ENCODE measurements at places on chromosomes 1 and 21.

DNA sequence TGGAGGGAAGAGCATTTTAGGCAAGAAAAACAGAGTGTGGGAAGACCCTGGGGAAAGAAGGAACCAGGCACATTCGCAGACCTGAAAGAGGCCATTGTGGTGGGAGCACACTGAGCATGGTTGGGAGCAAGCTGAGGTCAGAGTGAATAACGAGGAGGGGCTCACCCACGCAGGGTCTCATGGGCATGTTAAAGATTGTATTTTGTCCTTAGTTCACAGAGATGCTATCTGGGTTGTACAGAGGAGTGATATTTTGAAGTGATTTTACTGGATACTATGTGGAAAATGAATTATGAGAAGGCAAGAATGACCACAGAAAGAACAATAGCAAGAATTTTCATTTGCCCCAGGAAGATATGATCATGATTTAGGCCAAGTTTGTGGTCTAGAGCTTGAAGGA, 578.3 kb upstream of the NR5A2 start:
- no peak for DNase-seq

- peak; percentile 87 for DNase-seq
Measured at GRCh38 chr1:4652631-4653327, 1.6 kb upstream of the AJAP1 start.

GRCh38 chr1:45820788-45821187, 17.4 kb downstream of the MAST2 start:
- DNase-seq = no peak

GRCh38 chr1:39142401-39143060, 62.0 kb upstream of the MACF1 start:
- no peak for DNase-seq

DNA sequence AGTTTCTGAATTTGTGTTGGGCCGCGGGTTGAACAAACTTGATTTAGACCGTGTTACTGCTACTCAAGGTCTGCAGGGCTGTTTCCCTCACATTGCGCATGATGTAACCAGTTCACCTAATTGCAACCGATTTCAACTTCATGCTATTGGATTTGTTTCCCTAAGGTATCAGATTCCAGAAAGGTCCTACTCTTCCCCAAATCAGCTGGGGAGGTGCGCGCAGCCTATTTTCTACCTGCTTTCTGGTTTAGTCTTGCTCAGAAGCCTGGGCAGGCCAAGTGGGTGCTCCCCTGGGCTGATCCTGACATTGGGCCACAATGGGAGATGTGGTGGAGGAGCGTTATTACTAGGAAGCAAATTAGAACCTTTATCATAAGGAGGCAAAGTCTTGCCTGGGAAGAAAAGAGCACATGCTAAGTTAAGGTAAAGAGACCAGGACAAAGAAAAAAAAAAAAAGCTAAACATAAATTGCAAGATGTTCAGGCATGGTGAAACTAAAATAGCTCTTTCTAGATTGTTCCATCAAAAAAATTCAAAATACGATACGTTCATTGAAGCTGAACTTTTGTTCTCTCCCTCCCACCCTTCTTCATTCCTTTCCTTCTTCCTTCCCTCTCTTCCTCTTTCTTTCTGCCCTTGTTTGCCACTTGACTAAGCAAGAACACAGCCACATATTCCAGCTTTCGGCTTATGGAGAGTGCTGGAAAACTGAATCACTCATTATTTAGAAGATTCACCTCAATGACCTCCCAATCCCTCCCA, 28.8 kb upstream of the TARBP1 start:
- DNase-seq = no peak

DNA sequence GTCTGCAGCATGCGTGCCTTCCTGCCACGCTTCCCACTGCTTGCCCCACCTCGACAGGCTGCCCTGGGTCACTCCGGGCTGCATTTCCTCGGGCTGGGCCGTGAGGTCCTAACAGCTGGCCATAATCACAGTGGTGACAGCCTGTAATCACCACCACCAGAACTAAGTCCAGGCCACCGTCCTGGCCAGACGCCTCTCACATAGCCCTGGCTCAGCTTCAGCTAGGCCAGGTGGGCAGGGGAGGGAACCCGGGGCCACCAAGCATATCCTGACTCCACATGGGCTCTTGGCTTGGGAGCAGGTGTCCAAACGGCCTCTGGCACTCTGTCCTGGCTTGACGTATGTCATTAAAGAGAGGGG, 229.5 kb downstream of the TRABD2B start:
- DNase-seq = no peak

DNA sequence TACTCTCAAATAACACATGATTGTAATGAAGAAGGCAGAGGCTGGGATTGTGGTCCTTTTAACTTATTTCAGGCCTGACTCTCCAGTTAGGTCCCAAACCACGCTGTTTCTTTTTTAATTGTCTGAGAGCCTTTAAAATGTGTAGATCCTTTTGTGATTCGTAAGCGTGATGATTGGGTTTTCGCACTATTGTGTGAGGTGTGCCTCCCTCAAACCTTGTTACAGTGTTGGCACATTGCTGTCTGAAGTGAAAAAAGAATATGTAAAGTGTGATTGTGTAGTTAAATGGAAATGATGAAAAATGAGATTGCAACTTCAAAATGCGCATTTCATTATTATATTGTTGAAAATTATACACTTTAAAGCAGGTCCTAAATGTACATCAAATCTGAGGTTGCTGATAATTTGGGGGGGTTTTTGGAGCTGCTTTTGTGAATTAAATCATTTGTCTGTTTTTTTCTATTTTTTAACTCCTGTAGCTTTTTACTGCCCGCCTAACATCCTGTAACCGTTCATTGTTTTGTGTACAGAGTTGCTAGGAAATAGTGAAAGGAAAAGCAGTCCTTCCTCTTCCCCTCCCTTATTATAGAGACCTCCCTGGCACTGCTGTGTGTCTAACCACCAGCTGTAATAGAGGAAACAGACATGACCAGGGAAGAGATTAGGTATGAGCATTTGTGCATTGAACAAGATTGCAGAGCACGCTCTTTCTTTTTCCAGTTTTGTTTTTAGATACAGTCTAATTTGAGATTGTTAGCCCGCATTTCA, 43.3 kb downstream of the IARS2 start:
- no peak for DNase-seq

GRCh38 chr1:192158181-192158580, at the start of gene RGS18:
Gene RGS18, plus strand, starts transcription at chr1:192158462. Its CDS starts 176 bp downstream, at chr1:192158638.
- DNase-seq = no peak

GRCh38 chr1:1419363-1419812, 1.7 kb downstream of the ANKRD65 start:
- DNase-seq = no peak

DNA sequence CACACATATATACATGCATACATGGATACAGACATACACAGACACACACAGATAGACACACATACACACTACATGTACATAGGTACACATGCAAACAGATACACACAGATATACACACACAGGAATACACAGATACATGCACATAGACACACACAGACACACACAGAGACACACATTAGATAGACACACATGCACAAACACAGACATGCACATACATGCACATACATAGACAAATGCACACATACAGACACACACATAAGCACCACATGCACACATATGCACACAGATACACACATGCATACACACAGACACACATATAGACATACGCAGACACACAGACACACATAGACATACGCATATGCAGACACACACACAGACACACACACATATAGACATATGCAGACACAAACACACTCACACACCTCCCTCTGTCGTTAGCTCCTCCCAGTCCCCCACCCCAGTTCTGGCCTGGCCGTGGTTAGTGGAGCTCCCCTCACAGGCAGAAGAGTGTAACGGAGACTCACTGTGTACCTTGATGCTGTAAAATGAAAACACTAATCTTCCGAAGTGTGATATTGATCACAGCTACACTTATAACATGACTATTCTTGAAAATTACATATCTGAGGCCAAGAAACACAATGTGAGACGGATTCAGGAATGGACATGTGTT, 7.6 kb downstream of the UBASH3A start:
- DNase-seq = peak; percentile 65

GRCh38 chr21:23982546-23982945, 1624.7 kb downstream of the MRPL39 start:
- no peak for DNase-seq

- no peak for DNase-seq
Measured at GRCh38 chr1:91754348-91754747, 131.6 kb downstream of the TGFBR3 start.

- DNase-seq = no peak
Measured at GRCh38 chr1:201893431-201893830, 4.7 kb downstream of the SHISA4 start.

- DNase-seq = no peak
Measured at GRCh38 chr1:92886886-92887419, 55.1 kb downstream of the RPL5 start.

DNA sequence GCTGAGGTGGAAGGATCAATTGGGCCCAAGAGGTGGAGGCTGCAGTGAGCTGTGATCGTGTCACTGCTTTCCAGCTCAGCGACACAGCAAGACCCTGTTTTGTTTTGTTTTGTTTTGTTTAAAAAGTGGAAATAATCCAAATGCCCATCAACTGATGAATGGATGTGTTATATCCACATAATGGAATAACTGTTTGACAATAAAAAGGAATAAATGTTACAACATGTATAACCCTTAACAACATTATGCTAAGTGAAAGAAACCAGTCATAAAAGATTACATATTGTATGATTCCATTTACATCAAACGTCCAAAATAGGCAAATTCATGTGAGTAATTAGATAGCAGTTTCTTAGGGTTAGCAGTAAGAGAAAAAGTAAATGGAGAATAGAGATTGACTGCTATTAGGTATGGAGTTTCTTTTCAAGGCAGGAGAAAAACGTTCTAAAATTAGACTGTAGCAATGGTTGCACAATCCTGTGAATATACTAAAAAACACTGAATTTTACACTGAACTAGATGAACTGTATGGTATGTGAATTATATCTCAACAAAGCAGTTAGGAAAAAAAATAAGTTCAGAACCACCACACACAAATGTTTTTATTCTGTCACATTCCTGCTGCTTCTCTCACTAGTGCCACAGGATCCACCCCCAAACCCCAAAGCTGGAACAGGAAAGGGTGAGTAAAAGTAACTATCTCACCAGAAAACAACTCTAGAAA, 15.7 kb downstream of the FOXJ3 start:
- DNase-seq = no peak

DNA sequence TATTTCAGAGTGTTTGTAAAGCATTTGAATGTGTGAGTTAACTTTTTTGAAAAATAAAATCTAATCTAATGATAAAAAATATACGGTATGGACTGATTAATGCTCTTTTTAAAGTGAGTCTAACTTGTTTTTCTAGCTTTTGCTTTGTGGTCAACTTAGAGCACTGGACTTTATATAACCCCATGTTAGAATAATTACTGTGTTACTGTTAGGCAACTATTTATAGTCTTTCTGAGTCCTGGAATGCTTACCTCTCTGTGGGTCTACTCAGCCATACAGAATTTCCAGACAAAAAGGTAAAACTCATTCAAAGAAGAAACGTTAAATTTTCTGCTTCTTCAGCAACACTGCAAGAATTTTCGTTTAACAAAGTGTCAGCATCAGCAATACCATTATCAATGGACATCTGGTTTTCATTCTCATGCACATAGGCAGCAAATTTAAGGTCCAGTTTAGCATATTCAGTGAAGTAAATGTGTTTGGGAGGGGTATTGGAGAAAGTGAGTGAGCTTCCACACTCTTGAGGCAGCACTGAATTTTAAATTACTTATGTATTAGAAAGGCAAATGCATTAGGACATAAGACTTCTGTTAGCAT, 664.7 kb upstream of the NEGR1 start:
- DNase-seq = no peak

DNA sequence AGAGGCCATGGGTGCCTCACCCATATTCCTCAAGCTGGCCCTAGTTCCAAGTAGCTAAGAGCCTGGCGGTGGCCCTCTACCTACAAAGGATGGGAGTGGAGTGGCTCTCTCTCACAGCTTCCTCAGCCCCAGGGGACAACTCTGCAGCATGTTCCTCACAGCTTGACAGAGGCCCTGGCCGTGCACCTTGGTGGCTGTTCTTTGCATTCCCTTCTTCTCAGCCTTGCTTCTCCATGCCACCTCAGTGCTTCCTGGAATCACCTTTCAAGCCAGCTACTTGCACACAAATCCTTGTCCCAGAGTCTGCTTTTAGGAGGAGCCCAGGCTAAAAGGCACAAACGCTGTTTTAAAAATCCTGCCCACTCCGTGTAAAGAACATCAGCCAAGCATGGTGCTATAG, 69.0 kb upstream of the DIRAS3 start:
- no peak for DNase-seq

DNA sequence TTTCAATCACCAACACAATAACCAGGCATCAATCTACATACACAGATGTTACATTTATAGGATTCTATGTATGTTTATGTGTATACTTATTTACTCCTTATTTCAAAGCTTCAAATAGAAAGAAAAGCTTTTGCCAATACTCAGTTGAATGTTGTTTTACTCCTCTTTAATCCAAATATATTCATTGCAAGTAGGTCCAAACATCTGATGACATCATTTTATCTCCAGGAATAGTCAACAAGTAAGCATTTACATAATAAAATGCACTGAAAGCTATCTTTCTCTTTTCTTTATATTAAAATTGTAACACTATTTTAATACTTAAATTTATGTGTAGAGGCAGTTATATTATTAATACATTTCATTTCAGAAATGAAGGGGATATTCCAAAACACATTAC, 380.5 kb downstream of the SMYD3 start:
- no peak for DNase-seq

GRCh38 chr21:45029298-45029947, 45.0 kb upstream of the ADARB1 start:
- DNase-seq = no peak

GRCh38 chr1:47031585-47031984, 8.1 kb downstream of the CYP4X1 start:
- DNase-seq = no peak

DNA sequence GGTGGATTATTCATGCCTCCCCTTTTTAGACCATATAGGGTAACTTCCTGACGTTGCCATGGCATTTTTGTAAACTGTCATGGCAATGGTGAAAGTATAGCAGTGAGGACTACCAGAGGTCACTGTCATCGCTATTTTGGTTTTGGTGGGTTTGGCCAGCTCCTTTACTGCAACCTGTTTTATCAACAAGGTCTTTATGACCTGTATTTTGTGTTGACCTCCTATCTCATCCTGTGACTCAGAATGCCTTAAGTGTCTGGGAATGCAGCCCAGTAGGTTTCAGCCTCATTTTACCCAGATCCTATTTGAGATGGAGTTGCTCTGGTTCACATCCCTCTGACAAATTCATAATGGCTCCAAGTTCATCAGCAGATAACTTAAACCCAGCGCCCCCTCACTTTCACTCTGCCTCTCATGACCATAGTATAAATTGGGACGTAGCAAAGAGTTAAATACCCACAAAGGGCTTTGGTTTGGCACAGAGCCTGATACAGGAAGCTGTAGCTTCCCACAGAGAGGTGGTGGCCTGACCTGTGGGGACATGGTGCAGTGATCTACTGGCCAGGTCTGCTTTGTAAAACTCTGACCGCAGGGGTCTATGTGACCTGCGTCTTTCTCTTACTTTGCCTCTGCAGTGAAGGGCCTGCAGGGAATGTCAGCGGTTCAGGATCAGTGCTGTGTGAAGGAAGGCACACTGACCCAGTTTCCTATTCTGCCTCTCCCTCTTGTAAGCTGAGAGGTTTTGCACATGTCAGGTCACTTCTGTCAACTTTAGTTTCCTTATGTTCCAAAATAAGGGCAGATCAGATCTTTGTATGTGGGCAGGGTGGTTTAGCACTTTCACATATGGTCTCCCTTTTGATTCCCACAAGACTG, 78.1 kb upstream of the ZNF644 start:
- DNase-seq = no peak
